MV-4-11 (cell line): ENCODE measurements at places on chromosomes 1 and 21.
A peak's percentile ranks its signal among the peaks of the same experiment; 100 is the strongest.

GRCh38 chr1:202160377-202160940, at the start of gene PTPN7:
Gene PTPN7 (minus strand): TSS chr1:202160602. CDS start chr1:202159402, 1,200 bp downstream.
- DNase-seq, result peak; percentile 74

GRCh38 chr1:151619489-151620093, 7.7 kb downstream of the SNX27 start:
- peak; percentile 16 for DNase-seq

DNA sequence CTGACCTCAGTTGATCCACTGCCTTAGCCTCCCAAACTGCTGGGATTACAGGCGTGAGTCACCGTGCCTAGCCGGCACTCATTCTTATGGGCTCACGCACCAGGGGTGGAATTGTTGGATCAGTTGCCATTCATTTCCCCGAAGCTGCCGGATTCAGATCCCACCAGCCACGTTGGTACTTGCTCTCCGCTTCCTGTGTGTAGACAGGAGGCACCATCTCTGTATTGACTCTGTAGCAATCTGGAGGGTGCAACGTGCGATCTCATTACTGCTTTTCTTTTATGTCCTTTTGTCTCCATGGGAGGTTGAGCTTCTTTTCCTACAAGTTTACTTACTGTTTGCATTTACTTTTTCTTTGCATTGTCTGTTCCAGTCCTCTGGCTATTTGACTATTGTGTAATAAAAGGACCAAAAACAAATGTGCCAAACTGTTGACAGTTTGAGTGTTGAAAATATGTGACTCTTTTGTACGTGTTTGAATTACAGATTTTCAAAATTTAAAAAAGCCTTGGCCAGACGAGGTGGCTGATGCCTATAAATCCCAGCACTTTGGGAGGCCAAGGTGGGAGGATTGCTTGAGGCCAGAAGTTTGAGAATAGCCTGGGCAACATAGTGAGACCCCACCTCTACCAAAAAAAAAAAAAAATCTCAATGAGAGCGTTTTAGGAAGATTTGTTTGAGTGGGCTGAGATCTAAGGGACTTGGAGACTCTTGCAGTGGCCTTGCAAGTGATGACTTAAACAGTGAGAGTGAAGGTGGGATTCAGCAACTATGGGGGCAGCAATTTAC, 39.1 kb downstream of the SPSB1 start:
- DNase-seq, result no peak

DNA sequence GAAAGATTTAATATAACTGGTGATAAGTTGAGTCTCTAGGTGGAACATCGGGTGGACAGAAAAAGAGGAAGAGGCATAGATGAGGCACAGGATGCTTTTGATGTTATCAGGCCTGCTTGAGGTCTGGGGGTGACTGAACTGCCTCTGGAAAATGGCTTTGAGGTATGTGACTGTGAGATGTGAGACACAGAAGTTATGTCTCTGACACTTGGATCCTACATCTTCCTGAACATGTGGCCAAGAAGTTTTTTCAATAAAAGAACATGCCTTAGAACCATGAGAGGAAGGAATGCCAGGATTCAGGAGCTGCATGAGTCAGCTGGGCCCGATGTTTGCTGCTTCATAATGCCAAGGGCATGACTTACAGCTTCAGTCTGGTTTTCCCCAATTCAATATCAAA, 11.5 kb upstream of the AIM2 start:
- DNase-seq, result peak; percentile 53

DNA sequence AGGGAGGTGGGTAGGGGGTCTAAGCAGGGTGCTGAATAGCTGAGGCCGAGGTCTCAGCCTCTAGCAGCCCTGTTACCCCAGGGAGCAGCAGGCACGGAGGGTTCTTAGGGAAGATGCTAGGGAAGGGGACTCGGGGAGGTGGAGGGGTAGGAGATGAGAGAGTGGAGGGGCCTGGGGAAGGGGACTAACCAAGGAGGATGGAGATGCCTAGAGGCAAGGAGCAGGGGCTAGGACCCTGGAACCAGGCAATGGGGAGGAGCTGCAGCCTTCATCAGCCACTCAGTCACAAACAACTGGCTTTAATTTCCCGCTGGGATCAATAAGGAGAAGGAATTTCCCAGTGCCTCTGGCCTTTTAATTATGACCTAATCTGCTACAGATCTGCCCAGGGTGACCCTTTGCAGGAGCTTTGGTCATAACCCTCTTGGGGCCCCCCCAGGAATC, 2.9 kb upstream of the CRABP2 start:
- no peak for DNase-seq

GRCh38 chr1:5311634-5312292, 657.4 kb downstream of the AJAP1 start:
- no peak for DNase-seq

DNA sequence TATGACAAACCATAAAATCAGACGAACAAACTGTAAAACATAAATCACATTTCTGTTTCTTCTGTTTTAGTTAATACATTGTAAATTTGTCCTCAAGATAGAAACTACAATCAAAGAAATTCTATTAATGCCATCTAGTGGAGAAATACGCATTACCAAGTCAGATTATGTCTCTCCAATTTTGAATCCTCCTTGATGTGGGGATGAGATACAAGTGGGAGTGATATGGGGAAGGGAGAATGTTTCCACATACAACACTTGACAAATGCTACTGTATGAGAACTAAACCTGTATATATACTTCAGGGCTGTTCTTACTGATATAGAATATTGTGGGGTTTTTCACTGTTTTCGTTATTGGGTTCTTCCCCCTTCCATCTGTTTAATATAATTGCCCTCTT, 2.6 kb downstream of the HFM1 start:
- DNase-seq, result no peak

DNA sequence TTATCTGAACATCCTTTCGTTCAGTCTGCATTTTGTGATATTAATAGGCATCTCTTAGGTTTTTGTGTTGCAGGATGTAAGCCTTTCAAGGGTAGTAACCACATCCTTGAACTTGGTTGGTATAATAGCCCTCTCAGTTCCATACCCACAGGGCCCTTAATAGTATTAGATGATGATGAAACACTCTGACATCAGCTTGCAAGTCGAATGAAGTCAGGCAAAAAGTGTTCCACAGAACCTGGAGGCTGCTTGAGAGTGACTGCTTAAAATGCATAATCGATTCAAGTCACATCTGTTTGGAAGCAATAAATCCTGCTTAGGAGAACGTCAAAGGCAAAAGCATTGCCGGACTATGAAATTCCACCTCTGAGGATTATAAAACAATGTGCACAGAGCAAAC, 415.6 kb upstream of the KAZN start:
- DNase-seq, result no peak

DNA sequence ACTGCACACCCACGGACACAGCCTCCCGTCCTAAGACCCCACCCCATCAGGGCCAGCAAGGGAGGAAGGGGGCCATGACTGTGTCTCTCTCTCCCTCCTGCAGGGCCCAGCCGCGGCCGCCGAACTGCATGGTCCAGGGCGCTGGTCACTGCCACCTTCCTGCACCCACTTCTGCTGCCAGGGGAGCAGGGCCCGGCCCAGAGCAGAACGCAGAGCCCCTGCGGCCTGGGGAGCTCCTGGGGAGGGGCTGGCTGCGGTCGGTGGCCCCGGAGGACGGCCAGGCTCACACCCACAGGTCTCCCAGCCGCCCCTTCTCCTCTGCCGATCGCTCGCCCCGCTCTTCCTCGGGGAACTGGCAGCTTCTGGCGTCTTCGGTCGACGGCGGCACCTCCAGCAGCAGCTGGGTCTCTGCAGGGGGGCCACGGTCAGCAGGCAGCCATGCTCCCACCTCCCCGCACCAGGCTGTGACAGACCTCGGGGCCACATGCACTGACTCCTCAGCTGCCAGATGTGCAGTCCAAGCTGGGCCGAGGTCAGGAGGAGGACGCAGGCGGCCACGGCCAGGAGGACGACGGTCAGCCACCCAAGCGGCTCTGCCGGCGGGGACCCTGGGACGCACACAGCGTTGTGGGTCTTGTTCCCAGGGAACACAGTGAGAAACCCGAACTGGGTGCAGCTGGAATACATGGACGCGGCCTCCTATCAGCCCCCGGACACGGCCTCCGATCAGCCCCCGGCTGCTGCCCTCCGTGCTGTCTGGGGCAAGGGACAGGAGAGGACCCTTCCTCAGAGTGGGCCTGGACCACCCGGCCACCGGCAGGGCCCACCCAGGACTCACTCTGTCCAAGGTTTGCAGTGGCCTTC, 2.6 kb downstream of the TNFRSF18 start:
- no peak for DNase-seq
